ENCODE measurements at places on chromosomes 12 and 14.
A peak's percentile ranks its signal among the peaks of the same experiment; 100 is the strongest.

DNA sequence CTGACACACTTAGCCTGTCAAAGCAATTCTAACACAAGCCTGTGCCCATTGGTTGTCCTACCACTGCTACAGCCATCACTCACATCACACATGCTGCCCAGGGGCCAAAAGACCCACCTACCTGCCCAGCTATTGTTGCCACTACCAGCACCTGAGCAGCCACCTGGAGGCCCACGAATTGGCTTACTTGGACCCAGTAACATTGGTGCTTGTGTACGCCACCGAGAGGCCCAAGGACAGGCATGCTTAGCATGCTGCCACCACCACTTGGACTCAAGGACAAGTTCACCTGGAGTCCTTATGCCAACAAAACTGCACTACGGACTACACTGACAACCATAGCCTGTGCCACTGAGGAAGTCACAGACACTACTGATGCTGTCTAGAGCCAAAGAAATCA, 221.1 kb downstream of the SLC38A4 start:
- no peak for DNase-seq

GRCh38 chr12:20486233-20486632, 117.9 kb downstream of the PDE3A start:
- no peak for DNase-seq

- no peak for DNase-seq
Observed at GRCh38 chr14:101226265-101226602, 322.7 kb upstream of the RTL1 start.

GRCh38 chr14:50784683-50785456, 46.1 kb downstream of the NIN start:
- DNase-seq = no peak

GRCh38 chr12:42873401-42873800, 283.9 kb upstream of the PRICKLE1 start:
- DNase-seq = no peak

DNA sequence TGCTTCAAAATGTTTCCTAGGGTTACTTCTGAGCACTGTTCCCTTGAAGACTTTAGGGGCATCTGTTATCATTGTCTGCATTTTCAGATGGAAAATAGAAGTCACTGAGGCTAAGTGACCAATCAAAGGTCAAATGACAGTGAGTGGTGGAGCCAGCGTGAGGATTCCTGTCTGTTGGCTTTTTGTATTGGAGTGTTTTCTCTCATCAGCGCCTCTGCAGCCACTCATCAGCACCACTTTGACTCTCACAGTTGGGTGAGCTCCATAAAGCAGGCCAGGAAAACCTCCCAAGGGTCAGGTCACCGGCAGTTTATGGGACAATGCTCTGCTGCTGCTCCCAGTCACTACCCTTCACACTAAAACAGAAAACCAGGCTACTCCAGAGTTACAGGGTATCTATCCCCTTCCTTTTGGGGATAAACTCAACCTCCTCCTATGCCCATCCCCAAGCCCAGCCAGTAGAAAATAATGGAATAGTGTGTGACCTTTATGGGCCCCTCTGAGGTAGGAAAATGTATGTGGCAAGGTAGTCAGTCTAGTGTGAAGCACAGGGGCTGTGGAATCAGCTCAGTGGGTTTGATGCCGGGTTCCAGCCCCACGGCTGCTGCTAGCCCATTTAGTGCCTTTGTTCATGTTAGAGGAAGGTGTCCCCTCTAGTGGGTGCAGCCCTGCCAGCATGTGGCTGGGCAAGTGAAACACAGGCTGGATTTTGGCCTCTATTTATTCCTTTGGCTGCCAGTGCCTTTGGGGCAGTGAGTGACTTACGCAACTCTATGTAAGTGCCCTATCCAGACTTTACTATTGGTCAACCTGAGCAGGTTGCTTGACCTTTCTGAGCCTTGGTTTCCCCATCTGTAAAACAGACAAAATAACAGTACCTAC, 133.8 kb upstream of the CPM start:
- DNase-seq = no peak

- no peak for DNase-seq
Observed at GRCh38 chr12:26471560-26471959, 276.2 kb downstream of the SSPN start.

GRCh38 chr12:123021688-123022604, 41.5 kb downstream of the ARL6IP4 start:
- DNase-seq = no peak

DNA sequence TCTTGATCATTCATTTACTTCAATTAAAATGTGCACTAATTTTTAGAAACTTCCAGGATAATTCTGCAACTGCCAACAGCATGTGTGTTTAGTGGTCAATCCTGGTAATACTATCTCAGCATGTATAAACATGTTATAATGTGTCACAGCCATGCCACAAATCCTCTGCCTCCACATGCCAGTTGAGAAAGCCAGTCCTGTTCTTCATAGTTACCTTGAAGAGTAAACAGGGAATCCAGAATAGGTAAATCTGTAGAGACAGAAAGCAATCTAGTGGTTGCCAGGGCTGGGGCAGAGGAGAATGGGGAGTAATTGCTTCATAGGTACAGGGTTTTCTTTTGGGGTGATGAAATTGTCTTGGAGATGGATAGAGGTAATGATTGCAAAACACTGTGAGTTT, 85.9 kb downstream of the ARMH4 start:
- no peak for DNase-seq

DNA sequence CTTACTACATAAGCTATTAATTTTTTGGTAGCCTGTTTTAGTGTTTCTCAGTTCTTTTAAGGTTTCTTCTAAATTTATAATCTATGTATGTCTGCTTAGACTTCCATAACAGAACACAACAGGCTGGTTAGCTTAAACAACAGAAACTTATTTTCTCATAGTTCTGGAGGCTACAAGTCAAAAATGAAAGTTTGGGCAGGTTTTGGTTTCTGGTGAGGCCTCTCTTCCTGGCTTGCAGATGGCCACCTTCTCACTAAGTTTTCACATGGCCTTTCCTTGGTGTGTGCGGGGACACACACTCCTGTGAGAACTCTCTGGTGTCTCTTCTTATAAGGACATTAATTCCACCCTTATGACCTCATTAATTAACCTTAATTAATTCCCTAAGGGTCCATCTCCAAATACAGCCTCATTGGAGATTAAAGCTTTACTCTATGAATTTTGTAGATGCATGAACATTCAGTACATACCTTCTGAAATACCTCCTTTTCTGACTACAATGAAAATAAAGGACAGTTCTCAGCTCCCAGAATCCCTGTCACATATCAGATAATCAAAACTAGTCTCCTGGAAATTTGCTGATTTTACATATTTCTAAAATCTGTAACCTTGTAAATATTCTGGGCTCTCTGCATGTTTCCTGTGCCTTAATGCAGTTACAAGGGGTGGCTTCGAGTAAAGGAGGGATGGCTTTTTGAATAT, 23.2 kb upstream of the BMAL2 start:
- DNase-seq = no peak

- no peak for DNase-seq
Observed at GRCh38 chr12:92035477-92035876, 110.2 kb downstream of the BTG1 start.

DNA sequence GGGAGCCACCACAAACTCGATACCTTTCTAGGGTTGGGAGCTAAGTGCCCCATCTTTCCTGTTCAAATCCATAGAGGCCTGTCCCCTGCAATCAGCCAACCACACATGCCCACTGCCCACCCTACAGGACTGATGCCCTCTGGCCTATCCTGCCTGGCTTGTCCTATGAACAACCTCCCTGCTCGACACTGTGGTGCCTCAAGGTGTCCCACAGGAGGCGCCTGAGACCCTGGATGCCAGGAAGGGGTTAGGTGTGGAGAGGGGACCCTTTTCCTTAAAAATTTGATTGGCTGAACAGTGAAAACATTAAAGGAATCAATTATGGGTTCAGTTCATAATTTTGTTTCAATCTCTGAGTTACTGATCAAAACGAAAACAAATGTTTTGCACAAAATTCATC, 97.3 kb upstream of the FZD10 start:
- DNase-seq = no peak

- no peak for DNase-seq
Observed at GRCh38 chr12:130246560-130246959, 84.3 kb downstream of the FZD10 start.

DNA sequence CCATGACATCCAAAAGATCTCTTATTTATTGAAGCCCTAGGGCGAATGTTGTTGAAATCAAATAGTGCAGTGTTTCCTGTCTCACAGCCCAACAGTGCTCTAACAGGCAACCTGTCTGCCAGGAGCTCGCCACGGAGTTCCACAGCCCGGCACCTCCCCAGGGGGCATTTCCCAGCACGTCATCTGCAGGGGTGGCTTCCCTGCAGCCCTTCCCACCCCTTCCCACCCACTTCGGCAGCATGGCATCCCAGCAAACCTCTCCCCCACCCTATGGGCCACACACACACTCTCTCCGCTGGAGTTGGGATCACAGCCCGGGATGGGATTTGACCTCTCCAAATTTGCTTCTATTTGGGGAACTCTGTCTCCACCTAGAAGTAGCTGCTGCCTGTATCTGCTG, 62.7 kb upstream of the C14orf180 start:
- DNase-seq = no peak

DNA sequence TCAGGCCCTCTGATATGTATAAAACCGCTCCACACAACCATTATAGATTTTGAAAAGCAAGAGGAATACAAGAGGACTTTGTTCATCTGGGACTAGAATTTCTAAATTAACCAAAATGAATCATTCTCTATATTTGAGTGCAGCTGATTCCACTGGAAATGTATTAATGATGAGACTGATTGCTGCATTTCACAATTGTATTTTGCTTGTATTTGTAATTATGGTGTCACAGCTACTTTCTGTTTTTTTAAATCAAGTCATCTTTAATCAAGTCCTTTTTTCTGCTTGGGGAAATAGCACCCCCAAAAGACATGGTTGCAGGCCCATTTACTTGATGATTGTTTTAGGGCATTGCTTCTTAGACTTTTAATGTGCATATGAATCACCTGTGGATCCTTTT, 162.4 kb downstream of the KICS2 start:
- DNase-seq = no peak

GRCh38 chr12:42990387-42990786, 400.8 kb upstream of the PRICKLE1 start:
- DNase-seq = no peak

DNA sequence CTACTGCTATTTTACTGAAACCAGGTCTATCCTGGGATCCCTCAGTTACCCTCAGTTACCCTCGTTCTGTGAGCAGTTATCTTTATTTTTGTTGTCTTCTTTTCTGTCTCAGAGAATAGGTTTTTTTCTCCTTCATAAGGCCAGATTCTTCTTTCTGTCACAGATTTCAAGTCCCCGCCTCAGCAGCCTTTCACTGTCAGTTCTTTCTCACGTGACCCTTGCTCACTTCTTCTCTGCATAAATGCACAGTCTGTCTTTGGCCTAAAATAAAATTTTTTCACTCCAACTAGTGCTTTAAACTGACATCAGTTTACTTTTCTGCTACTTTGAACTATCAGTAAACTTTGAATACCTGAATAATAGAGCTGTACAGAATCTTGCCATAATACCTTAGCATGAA, 299.7 kb downstream of the ERC1 start:
- no peak for DNase-seq

GRCh38 chr14:80206351-80207080, 4.8 kb downstream of the DIO2 start:
- DNase-seq = no peak

- no peak for DNase-seq
Observed at GRCh38 chr14:81298122-81298521, 77.4 kb upstream of the GTF2A1 start.

- peak; percentile 45 for DNase-seq
Observed at GRCh38 chr12:8038659-8039114, 6.2 kb downstream of the FOXJ2 start.

DNA sequence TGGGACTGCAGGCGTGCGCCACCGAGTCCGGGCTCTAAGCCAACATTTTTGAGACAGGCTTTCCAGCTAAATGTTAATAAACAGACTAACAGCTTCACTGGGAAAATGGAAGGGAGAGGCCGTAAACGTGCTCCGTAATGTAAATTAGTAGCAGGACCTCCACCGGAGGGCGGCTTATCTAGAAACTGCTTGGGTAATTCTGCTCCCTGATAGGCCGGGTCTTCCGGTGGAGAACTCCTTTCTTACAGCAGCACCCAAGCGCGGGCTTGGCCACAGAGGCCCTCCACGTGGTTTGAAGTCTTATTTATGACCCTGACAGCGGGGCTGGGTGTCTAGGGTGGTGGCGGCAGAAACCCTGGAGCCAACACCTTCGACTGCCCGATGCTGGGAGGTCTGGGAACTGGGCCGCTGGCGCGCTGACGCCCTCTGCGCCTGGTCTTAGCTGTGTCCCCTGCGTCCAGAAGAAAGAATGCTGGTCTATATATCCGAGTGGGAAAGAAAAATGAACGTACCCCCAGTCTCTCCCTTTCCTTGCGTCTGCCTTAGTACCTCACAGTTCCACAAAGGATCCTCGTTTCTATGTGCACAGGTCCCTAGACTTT, 1.7 kb downstream of the DPPA3 start:
- DNase-seq = no peak

DNA sequence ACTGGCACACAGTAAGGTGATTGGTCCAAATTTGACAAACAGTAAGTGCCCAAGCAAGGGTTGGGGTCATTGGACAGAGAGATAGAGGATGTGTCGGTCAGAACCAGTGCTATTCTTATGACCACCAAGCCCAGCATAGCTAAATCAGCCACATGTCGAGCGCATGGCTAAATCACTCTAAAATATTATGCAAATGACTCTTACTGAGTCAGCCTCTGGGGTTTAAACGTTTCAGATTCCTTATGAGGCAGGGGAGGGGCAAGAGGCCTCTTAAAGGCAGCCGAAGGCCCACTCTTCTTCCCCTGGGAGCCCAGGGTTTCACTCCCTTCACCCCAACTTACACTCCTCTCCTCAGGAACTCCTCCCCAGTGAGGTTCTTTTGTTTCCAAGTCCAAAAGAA, 603 bp upstream of the ENDOU start:
- DNase-seq = no peak

DNA sequence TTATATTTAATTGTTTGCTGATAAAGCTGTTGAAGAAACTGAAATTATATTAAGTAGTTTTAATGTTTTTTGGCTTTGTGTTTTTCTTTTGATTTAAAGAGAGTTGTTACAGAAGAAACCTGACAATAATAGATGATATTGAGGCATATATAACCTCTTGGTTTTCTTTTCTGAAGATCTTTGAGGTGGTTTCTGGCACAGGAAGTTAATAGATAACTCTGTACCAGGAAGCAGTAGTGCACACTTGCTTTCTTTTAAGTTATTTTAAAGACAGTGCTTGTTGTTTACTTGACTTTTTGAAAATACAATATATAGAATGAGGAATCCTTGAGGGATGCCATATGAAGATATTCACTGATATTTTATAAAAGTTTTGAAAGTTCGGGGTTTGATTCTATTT, 209.0 kb upstream of the FBXO33 start:
- no peak for DNase-seq

DNA sequence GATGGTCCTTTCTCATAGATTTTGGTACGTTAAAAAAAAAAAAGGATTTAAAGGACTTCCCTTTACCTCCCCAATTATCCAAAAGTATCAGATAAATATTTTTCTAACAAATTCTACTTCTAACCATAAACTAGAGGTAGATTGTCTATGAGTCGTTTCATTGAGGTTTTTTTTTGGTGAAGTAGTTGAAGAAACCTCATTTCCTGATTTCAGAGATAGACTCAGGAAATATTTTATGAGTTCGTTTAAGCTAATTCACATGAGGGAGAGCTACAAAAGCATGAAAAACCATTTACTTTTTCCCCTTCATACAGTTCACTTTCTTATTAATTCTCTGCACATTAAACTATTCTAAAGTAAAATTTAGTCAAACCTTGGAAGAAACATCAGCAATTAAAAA, 112.5 kb downstream of the RALGAPA1 start:
- DNase-seq = no peak

GRCh38 chr12:16389594-16389993, 42.1 kb downstream of the MGST1 start:
- DNase-seq = no peak

GRCh38 chr14:87869619-87870583, 123.1 kb downstream of the GALC start:
- no peak for DNase-seq

Measured in activated naive CD8-positive, alpha-beta T cell treated with anti-CD3 and anti-CD28 coated beads for 36 hours (primary cell).